ENCODE measurements at places on chromosomes 1 and 21.

- no peak for DNase-seq
- H3K27ac ChIP-seq = no peak overlapping the region
- peaks cover 9% of the 10 kb centered on the region for H3K4me1 ChIP-seq
- H3K27me3 ChIP-seq = no peaks in the 10 kb centered on the region
Observed at GRCh38 chr1:40806731-40807695, 23.4 kb downstream of the KCNQ4 start.

DNA sequence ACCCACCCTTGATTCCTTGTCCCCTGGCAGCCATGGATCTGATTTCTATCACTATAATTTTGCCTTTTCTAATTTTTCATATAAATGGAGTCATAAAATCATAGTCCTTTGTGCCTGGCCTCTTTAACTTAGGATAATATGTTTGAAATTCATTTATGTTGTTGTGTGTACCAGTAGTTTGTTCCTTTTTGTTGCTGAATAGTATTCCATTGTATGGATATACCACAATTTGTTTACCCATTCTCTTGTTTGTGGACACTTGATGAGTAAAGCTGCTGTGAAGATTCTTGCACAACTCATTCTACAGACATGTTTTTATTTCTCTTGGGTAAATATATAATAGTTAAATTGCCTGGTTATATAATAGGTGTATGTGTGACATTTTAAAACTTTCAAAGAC lies 22.7 kb upstream of the GJA8 start:
- no peak for DNase-seq
- H3K27me3 ChIP-seq = no peaks in the 10 kb centered on the region
- H3K27ac ChIP-seq = no peak overlapping the region
- H3K36me3 ChIP-seq = no peaks in the 10 kb centered on the region

- no peaks in the 10 kb centered on the region for H3K36me3 ChIP-seq
- H3K4me3 ChIP-seq = no peak overlapping the region
- no peaks in the 10 kb centered on the region for H3K27me3 ChIP-seq
- H3K4me1 ChIP-seq = no peaks in the 10 kb centered on the region
- H3K27ac ChIP-seq = no peak overlapping the region
Observed at GRCh38 chr1:30274173-30274970, 449.0 kb downstream of the MATN1 start.

GRCh38 chr1:57013522-57013921 lies 47.7 kb upstream of the C8B start:
- H3K27ac ChIP-seq = no peak overlapping the region
- no peaks in the 10 kb centered on the region for H3K4me1 ChIP-seq
- H3K36me3 ChIP-seq = no peaks in the 10 kb centered on the region

DNA sequence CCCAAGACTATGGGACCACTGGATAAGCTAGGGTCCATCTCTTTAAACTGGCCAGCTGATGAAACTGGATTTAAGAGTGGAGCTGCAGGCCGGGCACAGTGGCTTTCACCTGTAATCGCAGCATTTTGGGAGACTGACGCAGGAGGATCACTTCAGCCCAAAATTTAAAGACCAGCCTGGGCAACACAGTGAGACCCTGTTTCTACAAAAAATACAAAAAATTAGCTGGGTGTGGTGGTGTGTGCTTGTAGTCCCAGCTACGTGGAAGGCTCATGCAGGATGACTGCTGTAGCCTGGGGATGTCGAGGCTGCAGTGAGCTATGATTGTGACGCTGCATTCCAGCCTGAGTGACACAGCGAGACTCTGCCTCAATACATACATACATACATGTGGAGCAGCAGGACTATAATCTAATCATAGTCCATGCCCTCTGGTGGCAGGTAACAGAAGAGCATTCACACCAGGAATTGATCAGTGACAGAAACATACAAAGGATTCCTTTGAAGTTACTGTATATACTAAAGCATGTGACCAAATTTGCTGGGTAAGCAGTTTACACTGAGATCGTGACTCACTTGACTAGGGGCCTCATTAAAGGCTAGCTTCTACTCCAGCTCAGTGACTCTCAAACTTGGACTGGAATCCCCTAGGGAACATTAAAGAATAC lies 101.5 kb upstream of the SLFNL1 start:
- H3K27ac ChIP-seq = no peak overlapping the region
- DNase-seq = no peak
- H3K4me1 ChIP-seq = no peaks in the 10 kb centered on the region
- no peak overlapping the region for H3K4me3 ChIP-seq
- no peaks in the 10 kb centered on the region for H3K27me3 ChIP-seq

DNA sequence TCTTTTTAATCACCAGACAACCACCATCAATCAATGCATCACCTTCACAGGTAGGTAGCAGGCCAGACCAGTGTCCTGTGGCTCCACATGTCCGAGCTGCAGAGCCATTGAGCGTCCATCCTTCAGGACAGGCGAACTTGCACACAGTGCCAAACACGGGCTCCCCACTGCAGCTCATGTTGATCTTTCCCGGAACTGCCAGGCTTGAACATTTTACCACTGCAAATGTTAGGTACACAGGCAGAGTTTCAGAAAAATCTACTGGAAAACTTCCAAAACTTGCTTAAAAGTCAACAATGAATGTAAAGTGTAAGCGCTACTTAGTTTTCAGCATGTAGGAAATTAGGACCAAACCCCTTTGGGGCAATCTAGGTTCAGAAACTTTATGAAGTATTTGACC lies 6.6 kb downstream of the SELE start:
- DNase-seq = no peak
- no peak overlapping the region for H3K4me3 ChIP-seq
- no peaks in the 10 kb centered on the region for H3K4me1 ChIP-seq
- no peak overlapping the region for H3K27ac ChIP-seq

- no peak overlapping the region for H3K27ac ChIP-seq
- peaks cover 26% of the 10 kb centered on the region for H3K36me3 ChIP-seq
- no peak for DNase-seq
- no peaks in the 10 kb centered on the region for H3K4me1 ChIP-seq
- no peak overlapping the region for H3K4me3 ChIP-seq
Observed at GRCh38 chr1:108140936-108141335, 59.2 kb downstream of the SLC25A24 start.

- no peak overlapping the region for H3K4me3 ChIP-seq
- DNase-seq = no peak
- H3K27ac ChIP-seq = no peak overlapping the region
- no peaks in the 10 kb centered on the region for H3K4me1 ChIP-seq
- H3K36me3 ChIP-seq = no peaks in the 10 kb centered on the region
Observed at GRCh38 chr1:244092293-244092963, 41.3 kb downstream of the ZBTB18 start.

DNA sequence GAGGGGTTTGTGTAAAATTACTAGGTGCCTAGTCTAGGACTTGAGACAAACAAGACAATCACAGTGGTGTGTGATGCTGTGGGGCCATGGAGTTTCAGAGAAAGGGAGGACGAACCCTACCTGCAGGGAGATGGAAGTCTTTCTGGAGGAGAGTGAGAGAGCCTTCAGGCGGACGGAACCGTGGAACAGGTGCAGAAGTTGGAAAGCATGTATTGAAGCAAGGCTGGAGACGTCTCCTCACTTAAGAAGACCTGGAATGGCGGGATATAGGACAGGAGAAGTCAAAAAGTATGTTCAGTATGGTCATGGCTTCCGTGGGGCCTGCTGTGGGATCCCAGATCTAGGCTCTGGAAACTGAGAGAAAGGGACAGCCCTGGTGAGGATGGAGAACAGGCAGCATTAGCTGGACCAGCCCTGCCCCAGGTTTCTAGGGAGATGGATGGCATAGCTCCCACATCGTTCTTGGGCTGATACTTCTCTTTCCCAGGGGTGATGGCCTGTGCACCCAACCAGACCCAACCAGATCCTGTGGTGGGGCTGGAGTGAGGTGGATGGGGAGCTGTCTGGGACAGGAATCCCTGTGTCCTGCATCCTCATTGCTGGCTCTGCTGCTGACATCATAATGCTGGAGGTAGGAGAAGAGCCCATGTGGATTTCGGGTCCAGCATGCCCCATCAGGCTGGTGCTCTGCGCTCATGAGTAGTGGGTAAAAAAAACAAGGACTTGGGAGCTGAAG lies 15.0 kb upstream of the LRP8 start:
- H3K27ac ChIP-seq = no peak overlapping the region
- DNase-seq = no peak

DNA sequence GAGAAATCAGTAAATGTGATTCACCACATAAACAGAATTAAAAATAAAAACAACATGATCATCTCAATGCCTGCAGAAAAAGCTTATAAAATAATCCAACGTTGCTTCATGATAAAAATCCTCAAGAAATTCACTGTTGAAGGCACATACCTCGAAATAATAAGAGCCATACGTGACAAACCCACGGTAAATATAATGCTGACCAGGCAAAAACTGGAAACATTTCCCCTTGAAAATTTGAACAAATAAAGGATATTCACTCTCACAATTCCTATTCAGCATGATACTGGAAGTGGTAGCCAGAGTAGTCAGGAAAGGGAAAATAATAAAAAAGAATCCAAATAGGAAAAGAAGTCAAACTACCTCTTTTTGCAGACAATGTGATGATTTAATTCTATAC lies 148.8 kb downstream of the BRINP3 start:
- H3K4me3 ChIP-seq = no peak overlapping the region
- no peaks in the 10 kb centered on the region for H3K36me3 ChIP-seq
- H3K27me3 ChIP-seq = no peaks in the 10 kb centered on the region
- no peak for DNase-seq
- H3K27ac ChIP-seq = no peak overlapping the region

DNA sequence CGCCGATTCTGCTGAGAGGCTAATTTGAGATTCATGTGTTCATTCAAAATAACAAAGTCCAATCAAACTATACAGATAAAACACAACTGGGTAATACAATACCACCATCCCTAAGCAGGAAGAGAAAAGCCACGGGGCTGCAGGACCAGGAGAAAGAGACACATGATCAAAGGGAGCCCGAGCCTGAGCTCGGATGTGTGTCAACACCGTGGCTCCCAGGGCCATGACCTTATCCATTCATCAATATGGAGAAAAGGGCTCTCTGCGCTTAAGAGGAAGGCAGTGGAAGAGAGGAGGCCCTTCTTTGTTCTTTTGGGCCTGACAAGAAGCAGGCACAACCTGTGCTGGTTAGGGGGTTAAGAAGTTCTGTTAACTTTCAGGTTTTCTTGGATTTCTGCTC lies 56.7 kb downstream of the HUNK start:
- no peaks in the 10 kb centered on the region for H3K36me3 ChIP-seq
- H3K4me3 ChIP-seq = no peak overlapping the region
- H3K27ac ChIP-seq = no peak overlapping the region
- no peaks in the 10 kb centered on the region for H3K4me1 ChIP-seq
- no peaks in the 10 kb centered on the region for H3K27me3 ChIP-seq
- no peak for DNase-seq

GRCh38 chr1:199472018-199472417 lies 555.5 kb upstream of the NR5A2 start:
- no peak overlapping the region for H3K4me3 ChIP-seq
- H3K4me1 ChIP-seq = no peaks in the 10 kb centered on the region
- no peak overlapping the region for H3K27ac ChIP-seq
- no peaks in the 10 kb centered on the region for H3K36me3 ChIP-seq
- H3K27me3 ChIP-seq = no peaks in the 10 kb centered on the region

- no peaks in the 10 kb centered on the region for H3K36me3 ChIP-seq
- no peak overlapping the region for H3K4me3 ChIP-seq
- H3K27me3 ChIP-seq = peaks cover 68% of the 10 kb centered on the region
- H3K4me1 ChIP-seq = peaks cover 66% of the 10 kb centered on the region
- H3K27ac ChIP-seq = no peak overlapping the region
Observed at GRCh38 chr21:33026878-33027400, 1.2 kb downstream of the OLIG2 start.

DNA sequence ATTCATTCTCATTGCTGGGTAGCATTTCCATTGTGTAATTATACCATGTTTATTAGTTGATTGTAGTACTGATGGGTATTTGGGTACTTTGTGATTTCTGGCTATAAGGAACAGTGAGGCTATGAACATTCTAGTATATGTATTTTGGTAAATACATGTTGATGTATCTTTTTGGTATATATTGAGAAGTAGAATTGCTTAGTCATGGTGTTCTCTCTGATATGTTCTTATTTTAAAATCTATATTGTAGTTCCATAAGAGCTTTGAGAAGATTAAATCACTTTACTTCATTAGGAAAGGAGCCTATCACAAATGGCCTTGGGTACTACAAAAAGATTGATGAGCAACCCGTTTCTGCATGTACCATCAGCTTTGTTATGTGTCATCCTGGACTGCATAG lies 13.4 kb downstream of the MIXL1 start:
- H3K4me3 ChIP-seq = no peak overlapping the region
- no peaks in the 10 kb centered on the region for H3K27me3 ChIP-seq
- H3K4me1 ChIP-seq = no peaks in the 10 kb centered on the region
- H3K36me3 ChIP-seq = peaks cover 4% of the 10 kb centered on the region

- H3K36me3 ChIP-seq = no peaks in the 10 kb centered on the region
- no peaks in the 10 kb centered on the region for H3K27me3 ChIP-seq
- no peak overlapping the region for H3K27ac ChIP-seq
- no peak overlapping the region for H3K4me3 ChIP-seq
- no peaks in the 10 kb centered on the region for H3K4me1 ChIP-seq
Observed at GRCh38 chr1:20601129-20601825, 12.4 kb downstream of the CDA start.

- no peak for DNase-seq
- no peak overlapping the region for H3K27ac ChIP-seq
- H3K4me3 ChIP-seq = no peak overlapping the region
- no peaks in the 10 kb centered on the region for H3K36me3 ChIP-seq
- peaks cover 20% of the 10 kb centered on the region for H3K4me1 ChIP-seq
- no peaks in the 10 kb centered on the region for H3K27me3 ChIP-seq
Observed at GRCh38 chr1:20190256-20191160, 4.2 kb upstream of the PLA2G2C start.

GRCh38 chr1:9198538-9199361 lies 35.8 kb upstream of the H6PD start:
- H3K4me1 ChIP-seq = peaks cover 20% of the 10 kb centered on the region
- H3K27me3 ChIP-seq = peaks cover 23% of the 10 kb centered on the region
- DNase-seq = no peak
- no peaks in the 10 kb centered on the region for H3K36me3 ChIP-seq
- no peak overlapping the region for H3K4me3 ChIP-seq

DNA sequence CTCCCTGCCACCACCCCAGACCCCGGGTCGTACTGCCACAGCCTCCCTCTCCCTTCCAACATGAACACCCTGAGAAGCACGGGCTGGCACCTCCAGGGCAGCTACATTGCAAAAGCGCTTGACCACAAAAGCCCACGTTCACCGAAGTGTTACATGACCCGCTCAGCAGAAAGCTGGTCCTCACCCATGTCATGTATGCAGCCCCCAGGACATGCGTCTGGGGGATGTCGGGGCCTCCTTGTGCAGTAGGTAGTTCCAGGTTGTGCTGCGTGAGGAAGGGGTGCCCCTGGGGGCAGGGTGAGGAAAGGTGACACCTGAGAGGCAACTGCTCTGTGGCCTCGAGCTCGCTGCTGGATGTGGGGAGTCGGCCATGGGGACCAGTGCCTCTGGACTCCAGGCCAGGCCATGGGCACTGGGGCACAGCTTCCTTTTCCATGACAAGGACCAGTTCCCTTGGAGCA lies 102.0 kb upstream of the C1orf174 start:
- no peak overlapping the region for H3K4me3 ChIP-seq
- H3K36me3 ChIP-seq = no peaks in the 10 kb centered on the region
- H3K4me1 ChIP-seq = no peaks in the 10 kb centered on the region
- DNase-seq = no peak

GRCh38 chr1:218254296-218254946 lies 30.7 kb upstream of the RRP15 start:
- H3K27ac ChIP-seq = no peak overlapping the region
- DNase-seq = no peak
- no peak overlapping the region for H3K4me3 ChIP-seq

GRCh38 chr1:44464361-44464760 lies 59.3 kb downstream of the RNF220 start:
- DNase-seq = no peak
- H3K36me3 ChIP-seq = no peaks in the 10 kb centered on the region
- no peak overlapping the region for H3K4me3 ChIP-seq
- H3K4me1 ChIP-seq = no peaks in the 10 kb centered on the region
- H3K27ac ChIP-seq = no peak overlapping the region
